ENCODE measurements at places on chromosomes 13 and 19.

DNA sequence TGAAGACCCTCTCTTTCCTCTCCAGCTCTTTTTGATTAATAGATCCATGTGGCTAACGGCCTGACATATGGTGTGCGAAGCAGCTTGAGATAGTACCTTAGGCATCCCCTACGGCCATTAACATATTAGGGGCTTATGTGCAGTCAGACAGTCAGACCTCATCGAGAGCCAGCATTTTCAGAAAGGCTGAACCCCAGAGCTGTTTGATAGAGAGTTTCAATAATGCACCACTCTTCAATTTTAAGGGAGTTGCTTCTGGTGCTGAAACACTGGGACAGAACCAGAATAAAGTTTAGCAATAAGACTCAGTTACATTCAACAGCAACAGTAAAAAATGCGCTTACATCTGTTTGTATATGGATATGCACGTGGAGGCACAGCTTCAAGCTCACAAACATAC is 10.8 kb downstream of the POU4F1 start:
- DNase-seq, result no peak

GRCh38 chr19:17985037-17985818 is 18.3 kb downstream of the KCNN1 start:
- DNase-seq, result no peak

GRCh38 chr13:106449096-106449495 is 86.4 kb downstream of the EFNB2 start:
- no peak for DNase-seq

DNA sequence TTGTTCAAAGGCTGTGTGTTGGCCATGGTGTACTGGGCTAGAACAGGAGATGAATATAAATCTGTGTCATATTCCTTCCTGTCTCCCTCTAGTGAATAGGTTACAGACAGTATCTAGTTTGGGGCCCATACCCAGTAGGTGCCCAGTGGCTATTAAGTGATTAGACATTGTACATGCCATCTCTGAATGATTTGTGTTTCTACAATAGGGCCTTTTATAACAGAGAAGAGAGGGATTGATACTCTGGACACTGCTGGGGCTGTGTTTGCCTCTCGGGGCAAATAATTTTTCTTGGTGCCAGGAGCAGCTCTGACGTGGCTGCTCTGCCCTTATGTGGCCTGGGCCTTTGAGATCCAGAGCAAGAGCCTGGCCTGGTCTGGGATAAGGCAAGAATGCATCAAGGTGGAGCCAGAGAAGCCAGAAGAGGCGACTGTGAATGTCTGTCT is 403.1 kb downstream of the SPRY2 start:
- no peak for DNase-seq

DNA sequence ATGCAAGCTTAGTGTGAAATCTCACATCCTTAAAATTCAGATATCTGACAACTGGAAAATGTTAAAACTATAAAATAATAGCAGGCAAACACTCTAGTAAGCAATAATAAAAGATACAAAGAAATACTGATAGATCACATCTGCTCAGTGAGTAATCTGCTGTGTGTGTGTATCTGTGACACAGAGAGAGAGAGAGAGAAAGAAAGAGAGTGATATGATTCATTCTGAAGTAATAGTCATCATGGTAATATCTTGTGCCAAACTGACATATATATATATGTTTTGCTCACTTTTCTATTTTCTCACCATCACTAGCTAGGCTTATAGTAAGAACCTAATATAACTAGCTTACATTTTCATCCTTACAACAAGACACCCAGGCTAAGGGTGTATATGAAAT is 288.0 kb upstream of the SLITRK6 start:
- no peak for DNase-seq

DNA sequence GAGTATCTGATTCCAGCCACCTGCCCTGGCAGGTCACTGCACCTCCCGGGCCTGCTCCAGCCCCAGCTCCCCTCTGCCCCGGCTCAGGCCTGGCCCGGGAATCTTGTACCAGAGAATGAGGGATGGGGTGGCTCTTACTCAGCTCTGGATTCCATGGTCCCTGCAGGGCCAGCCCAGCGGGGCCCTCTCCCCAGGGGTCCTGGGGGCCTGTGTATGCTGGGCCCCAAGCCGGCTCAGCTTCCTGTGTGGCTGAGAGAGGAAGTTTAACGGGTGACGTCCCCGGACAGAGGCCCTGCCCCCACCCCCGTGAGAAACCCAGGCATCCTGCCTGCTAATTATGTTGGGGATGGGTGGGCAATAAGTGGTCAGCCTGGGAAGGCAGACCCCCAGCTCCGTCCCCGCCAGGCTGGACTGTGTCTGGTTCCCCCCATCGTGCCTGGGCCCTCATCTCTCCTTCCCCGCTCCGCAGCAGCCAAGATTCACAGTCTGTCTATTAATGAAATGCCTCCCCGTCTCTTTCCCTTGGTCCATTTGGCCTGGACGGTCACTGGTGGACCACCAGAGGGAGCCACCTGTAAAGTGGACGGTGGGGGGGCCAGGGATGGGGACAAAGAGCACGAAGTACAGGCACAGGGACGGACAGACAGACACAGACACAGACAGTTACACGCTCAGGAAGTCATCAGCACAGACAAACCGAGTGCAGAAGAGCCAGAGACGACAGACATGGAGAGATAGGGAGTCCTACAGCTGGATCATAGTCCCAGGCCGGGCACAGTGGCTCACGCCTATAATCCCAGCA is at the start of gene DENND1C:
Gene DENND1C, minus strand, starts transcription at position 247 of the 802 bp plus-strand sequence. Its CDS starts 92 bp downstream, at position 155.
- DNase-seq, result no peak

DNA sequence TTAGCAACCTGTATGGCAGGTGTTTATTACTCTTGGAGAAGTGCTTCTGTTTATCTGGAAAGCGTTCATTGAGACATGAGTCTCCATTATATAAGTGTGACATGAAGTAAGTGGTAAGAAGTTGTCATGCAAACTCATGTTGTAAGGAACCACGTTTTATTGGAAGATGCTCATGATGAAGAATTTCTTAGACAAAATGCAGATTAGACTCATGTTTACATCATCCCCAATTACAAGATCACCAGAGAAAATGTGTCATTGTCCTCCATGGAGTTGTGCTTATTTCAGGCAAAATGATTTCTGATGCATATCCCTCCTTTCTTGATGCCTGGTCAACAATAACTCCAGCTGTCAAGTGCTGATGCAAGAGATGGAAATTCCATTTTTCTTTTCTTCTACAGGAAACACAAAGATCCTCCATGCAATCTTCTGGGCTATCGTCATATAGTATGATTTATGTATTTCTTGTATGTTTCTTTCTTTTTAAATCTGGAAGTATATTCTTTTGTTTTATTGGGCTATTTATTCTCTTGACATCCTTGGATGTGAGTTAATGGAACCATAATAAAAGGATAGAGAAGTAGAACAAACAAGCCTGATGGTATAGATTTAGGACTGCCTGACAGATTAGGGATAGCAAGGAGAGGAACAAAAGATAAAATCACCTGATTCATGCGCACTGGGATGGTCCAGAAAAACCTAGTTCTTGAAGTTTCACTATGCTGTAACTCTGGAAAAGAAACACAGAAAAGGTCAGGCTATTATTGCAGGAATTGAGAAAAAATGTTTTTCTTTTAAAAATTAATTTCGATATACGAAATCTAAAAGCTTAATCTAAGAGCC is 50.7 kb upstream of the DIAPH3 start:
- no peak for DNase-seq

DNA sequence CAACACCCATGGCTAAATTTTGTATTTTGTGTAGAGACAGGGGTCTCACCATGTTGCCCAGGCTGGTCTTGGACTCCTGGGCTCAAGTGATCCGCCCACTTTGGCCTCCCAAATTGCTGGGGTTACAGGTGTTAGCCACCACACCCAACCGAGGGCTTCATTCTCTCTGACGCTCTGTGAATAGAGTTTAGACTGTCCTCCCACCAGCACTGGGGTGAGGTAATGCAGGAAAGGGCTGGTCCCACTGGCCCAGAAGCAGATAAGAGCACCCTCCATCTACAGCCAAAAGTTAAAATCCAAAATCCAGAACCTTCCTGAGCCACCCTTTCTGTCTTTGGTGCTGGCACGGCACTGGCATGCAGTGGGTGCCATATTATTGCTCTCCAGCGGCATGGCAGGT is 31.8 kb upstream of the HOMER3 start:
- no peak for DNase-seq
